ENCODE measurements at places on chromosomes 16 and 17.
A peak's percentile ranks its signal among the peaks of the same experiment; 100 is the strongest.

GRCh38 chr17:8220783-8221662, 10.6 kb upstream of the AURKB start:
- DNase-seq: peak; percentile 82

DNA sequence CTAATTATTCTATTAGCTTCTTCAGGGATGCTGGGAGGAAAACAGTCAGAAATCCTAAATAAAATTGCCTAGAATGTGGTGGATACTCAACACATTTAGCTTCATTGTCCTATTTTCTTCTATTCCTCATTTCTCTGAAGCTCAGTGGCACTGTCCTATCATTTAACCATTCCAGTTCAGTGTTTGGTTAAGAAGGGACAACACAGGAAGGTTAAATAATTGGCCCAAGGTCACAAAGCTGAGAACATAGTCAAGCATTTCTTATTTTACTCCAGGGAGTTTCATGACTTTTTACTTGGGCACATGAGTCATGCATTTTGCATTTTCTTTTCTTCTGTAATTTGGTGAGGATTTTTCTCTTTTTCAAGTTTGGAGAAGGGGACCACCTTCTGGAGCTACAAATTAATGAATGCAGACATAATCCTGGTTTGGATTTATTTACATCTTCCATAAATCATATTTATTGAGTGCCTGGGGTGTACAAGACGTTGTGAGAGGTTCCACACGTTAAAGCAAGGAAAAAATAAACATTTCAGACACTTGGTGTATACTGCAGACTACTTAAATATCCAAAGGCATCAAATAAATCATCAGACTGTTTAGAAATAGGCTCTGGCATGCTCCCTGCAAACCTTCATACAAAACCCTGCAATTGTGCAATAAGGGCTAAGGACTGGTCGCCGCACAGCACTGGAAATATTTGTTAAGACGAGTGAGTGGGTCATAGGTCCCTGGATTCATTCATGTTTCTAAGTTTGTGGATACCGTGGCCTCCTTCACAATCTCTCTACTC, 263.9 kb downstream of the MAF start:
- no peak for DNase-seq

DNA sequence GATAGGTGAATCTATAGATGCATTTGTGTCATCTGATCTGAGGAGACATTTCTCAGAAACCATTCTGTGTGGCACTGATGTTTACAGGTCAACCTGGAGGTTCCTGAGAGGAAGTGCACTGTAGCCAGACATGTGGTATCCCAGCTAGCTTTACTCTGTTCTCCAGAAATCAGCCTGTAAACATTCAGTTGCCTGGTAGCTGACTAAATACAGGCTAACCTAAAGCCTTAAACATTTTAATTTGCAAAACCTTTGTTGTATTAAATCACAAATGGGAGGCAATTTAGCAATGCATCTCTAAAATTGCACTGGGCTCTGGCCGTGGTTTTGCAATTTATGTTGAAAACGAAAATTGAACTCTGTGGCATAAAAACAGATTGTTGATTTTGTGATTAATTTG, 207.6 kb downstream of the FTO start:
- DNase-seq: no peak

GRCh38 chr16:12157517-12158093, 181.1 kb downstream of the SNX29 start:
- DNase-seq: no peak

DNA sequence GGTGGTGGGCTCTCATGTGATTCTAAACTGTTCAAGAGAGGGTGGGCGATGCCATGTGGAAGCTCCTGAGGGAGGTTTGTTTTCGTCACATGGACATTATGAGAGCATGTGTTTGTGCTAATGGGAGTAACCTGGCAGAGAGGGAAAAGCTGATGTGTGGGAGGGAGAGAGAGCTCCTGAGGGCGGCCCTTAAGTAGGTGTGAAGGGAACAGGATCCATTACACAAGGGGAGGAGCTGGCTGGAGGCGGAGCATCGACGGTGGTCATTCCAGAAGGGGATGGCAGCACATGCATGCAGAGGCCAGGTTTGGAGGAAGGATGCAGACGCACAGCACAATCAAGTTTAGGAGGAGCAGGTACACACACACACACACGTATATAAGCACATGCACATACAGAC, 197.5 kb downstream of the RPTOR start:
- DNase-seq: no peak

- DNase-seq: no peak
Observed at GRCh38 chr17:20281860-20282259, 185.5 kb downstream of the LGALS9B start.

DNA sequence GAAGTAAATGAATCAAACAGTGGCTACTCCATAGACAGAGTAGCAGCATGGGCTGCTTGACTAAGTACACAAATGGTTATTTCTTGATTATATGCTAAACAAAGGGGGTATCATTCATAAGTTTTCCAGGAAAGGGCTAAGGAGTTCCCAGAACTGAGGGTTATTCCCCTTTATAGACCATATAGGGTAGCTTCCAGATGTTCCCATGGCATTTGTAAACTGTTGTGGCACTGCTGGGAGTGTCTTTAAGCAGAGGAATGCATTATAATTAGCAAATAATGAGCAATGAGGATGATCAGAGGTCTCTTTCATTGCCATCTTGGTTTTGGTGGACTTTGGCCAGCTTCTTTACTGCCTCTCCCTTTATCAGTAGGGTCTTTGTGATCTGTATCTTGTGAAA, 105.1 kb downstream of the CDH11 start:
- DNase-seq: no peak

DNA sequence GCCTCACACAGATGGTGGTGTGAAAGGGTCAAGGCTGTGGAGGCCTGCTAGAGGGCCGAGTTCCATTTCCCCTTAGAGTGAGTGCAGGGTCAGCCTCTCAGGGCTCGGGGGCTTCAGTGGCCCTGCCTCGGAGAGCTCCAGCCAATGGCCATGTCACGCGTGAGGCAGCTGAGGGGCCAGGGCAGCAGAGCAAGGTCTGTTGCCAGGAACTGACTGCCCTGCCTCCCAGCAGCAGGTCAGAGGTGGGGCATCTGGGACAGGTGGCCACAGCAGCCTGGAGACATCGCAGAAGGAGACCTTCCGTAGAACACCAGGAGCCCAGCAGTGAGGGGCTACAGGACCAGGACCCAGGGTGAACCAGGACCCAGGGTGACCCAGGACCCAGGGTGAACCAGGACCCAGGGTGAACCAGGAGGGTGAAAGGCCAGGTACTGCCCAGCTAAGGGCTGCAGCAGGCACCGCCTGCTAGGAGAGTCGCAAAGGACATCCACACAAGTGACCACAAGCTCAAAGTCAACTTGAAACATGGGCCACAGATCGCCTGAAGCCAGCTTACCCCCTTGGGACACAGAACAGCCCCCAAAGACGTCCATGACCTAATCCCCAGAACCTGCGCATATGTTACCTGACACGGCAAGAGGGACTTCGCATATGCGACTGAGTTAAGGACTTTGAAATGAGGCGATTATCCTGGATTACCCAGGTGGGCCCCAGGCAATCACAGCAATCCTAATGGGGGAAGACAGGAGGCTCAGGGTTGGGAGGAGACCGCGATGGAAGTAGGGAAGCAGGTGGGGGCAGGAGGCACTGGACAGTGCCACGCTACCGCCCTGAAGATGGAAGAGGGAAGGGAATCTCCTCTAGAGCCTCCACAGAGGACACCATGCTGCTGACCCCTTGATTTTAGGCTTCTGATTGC, 4.8 kb upstream of the MEAK7 start:
- DNase-seq: no peak

GRCh38 chr16:30064729-30065101, 845 bp upstream of the ALDOA start:
- DNase-seq: no peak

DNA sequence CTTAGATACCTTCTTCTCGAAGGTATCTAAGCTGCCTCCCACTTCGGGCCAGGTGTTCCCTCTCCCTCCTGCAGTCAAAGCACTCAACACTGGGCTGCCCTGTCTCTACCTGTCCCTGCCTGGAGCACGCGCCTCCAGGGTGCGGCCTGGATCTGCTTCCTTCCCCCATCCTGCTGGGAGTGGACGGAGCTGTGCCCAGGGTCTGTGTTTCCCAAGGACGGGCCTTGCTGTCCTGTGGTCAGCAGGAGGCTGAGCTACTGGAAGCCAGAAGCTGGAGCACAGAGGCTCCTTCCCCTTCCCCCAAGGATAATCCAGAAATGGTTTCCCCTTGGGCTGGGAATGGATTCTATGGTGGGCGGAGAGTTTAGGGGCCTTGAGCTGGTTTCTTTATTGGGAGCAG, 16.7 kb downstream of the LLGL2 start:
- no peak for DNase-seq

DNA sequence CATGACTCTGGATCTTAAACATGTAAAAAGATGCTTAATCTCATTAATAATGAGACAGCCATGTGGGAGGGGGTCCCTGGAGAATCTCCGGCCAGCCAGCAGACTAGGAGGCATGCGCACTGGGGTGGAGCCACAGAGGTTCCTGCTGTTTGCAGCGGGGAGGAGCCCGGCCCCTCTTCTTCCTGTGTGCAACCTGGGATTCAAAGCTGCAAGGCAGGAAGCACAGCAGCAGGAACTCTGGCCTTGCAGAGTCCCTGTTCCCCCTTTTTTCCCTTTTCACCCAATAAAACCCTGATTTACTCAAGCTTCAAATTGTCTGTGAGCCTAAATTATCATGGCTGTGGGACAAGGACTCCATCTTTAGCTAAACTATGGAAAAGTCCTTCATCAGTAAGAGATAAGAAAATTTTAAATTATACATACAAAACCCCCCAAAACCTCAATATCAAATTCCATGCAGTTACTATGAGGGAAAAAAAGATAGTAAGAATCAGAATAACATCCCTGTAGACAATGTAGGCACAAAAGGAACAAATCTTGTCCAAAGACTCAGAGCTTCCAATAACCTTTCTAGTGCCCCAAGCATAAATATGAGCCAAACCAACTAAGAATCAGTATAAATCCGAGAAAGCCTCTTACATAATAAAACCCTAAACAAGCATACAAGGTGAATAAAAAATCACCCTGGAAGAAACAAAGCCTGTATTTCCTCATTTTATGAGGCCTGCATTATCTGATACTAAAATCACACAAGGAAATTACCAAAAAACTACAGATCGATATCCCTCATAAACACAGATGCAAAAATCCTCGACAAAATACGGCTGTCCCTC, 12.1 kb downstream of the CFDP1 start:
- no peak for DNase-seq

DNA sequence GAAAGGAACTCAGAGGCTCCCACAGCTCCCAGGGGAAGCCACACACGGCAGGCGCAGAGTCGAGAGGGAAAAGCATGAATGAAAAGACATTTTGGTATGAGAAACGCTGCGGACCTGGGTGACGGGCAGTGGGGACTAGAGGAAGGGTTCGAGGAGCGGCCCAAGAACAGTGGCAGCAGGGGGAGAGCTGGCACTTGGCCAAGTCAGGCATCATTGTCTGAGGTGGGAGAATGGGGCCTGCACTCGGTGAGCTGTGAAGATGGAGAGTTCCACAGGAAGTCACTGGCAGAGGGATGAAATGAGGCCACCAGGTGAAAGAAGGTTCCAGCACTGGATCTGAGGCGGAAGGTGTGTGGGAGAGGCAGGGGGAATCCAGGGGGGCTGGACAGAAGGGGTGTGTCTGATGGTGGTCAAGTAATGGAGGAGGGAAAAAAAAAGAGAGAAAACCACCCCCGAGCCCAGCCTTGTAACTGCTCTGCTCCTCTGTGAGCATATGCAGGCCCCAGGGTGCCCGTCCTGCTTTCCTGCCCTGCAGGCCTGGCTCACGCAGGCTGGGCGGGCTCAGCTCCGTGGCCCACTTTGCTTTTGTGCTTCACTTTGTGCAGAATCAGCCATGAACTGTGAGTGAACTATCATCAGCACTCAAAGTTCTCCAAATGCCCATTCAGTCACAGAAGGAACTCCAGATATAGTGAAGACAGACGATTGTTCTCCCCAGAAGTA, 31.8 kb downstream of the TMEM204 start:
- no peak for DNase-seq

DNA sequence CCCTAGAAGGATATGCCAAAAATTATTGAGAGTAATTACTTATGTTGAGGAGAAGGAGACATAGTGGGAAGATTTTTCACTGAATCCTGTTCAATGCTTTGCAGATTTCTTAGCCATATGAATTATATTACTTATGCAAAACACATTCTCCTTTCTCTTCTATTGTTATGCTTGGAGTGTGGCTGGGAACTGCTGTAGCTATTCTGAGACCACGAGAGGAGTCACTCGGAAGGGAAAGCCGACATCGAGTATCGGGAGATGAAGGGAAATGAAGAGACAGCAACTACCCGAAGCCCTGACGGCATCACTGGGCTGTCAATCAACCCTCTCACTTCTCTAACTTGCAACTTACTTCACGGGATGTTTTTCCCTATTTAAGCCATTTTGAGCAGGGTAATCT, 39.6 kb downstream of the STX8 start:
- no peak for DNase-seq

DNA sequence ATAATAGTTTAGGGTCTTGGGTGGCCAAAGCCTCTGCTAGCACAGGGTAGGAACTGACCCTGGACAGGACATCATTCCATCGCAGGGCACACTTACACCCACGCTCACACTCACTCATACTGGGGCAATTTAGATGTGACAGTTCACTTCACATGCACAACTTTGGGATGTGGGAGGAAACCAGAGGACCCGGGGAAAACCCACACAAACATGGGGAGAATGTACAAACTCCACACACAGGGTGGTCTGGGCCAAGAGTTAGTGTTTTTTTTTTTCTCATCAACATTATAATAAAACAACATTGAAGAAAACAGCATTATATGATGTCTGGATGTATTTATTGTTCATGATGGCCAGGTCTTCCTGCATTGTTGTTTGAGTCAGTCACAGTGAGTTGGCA, 93.6 kb downstream of the CDH13 start:
- DNase-seq: no peak

Measured in SK-N-MC (cell line).